Thoracic aorta (tissue), 2 donors: ENCODE measurements at places on chromosomes 1 and 21. TPM values are rescaled to one million over a fixed set of nuclear protein-coding genes. Genes with fewer than 3 reads are reported as not detected.

The MORN1 gene
- 13.8 TPM for total RNA-seq

The FLG2 gene
- total RNA-seq, result 2.6 TPM

DNA sequence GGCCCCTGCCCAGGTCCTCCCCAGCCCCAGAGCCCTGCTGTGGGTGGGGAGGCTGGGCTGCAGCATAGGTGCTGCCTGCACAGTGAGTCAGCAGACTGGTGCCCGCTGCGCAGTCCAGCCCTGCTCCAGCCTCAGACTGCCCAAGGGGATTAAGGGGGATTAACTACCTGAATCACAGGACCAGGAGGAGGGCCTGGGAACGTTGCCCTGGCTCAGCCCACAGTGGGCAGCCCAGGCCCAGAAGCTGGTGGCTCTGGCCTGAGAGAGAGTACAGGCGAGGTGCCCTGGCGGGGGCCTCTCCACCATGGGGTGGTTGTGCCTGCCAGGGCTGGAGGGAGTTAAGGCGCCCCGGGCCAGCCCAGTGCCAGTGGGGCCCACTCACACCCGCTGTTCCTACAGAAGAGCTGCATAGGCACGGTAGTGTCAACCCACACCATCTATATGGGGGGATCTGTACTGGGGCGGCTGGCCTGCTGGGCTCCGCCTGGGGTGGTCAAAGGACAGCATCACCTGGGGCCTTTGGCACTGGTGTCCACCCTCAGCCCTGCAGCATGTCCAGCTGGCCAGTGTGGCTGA, 2.3 kb downstream of the OBSCN start:
- no peak for DNase-seq

GRCh38 chr21:18350216-18350615, 53.4 kb downstream of the TMPRSS15 start:
- no peak for DNase-seq

GRCh38 chr1:244046907-244047611, 4.0 kb upstream of the ZBTB18 start:
- DNase-seq, result no peak

GRCh38 chr1:196181594-196181878, 426.7 kb downstream of the KCNT2 start:
- DNase-seq, result no peak

DNA sequence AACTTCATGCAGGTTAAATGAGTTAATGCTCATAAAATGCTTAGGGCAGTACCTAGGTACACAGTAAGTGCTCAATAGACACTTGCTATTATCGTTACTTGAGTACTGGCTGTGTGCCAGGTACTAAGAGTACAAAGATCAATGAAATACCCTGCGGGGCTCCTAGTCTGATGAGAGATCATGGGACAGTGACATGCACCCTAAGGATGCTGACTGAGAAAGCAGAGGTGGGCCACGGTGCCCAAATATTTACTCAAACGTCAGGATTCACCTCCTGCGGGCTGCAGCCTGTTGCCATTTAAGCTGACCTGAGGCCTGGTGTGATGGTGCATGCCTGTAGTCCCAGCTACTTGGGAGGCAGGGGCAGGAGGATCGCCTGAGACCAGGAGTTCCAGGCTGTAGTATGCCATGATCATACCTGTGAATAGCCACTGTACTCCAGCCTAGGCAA, 19.8 kb upstream of the LUZP1 start:
- DNase-seq, result no peak

- DNase-seq, result no peak
These were observed 55.9 kb downstream of the MACO1 start for GRCh38 chr1:25486602-25487001.

DNA sequence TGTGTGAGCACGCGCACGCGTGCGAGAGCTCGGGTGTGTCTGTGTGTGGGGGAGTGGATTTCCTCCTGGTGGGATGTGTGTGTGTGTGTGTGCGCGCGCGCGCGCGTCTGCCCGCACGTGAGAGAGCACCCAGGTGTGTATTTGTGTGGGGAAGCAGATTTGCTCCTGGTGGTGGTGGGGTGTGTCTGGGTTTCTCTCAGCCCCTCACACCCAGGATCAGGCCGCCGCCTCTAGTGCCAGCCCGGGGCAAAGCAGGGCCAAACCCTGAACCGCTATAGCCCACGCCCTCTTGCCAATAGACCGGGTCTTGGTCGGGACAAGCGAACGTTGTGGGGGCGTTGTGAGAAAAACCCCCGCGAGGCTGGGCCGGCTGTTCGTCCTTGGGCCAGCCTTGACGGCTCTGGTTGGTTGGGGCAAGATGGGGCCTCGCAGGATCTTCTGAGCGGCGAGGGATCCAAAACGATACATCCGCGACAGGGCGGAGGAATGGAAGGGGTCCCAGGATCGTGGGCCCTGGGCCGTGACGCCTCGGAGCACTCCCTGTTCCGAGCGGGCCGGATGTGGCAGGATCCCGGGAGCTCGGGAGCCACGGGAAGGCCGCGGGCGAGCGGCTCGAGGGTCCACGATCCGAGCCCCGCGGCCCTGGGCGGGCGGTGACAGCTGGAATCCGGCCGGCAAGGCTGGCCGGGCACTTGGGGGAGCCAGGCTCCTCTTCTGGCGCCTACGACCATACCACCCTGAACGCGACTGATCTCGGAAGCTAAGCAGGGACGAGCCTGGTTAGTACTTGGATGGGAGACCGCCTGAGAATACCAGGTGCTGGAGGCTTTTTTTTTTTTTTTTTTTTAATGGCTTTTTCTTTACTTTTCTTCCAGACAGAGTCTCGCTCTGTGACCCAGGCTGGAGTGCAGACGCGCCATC, 68.2 kb downstream of the RNF187 start:
- no peak for DNase-seq

- no peak for DNase-seq
These were observed 12.4 kb downstream of the TFF3 start for GRCh38 chr21:42302794-42303193.
